ENCODE measurements at places on chromosomes 12 and 14.

DNA sequence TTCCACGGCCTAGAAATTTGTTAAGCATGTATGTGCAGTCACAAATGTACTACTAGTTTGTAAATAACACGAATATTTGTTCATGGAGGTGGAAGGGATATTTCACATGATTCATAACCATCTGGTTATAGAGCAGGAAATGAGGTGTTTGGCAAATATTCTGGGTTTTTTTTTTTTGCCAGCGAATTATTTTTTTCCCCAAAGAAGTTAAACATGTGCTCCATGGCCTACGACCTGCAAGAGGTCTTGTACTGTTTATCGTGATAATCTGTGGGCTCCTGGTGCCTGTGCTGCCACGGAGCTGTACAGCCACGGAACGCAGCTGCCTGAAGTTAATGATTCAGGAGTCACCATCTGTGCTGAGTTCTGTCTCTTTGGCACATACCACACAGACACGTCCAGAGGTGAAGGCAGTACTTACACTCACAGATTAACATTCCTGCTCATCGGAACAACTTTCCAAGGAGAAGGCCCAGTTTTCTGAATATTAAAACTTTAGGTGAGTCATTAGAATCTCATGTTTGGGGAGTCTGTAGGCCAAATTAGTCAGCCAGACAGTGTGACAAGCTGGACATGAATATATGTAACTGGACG is 156.3 kb downstream of the TMX1 start:
- no peak for DNase-seq

DNA sequence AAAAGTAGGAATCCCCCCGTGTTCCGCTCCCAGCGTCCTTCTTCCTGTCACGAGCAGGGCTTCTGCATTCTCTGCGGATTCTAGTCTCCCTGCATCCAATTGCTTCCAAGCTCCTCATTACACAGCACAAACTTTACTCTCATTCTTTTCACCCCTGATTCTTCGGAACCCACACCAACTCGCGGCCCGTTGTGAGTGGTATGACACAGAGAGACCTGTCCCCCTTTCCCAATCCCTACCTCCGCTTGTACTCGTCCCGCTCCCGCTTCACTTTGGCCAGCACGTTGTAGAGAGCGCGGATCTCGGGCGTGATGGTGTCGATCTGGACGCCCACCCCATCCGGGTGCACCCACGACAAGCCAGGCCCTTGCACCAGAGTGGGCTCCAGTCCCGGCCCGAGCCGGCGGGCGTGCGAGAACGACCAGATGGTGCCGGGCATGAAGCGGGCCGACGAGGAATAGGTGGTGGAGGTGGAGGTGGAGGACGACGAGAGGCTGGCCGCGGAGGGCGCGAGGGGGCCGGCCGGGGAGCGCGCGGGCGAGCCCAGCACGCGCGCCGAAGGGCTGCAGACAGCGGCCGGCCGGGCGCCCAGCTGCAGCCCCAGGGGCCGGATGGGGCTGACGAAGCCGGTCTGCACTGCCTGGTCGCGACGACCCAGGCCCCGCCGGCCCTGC is 687 bp downstream of the IFFO1 start:
- DNase-seq = no peak

GRCh38 chr14:96986256-96987085 is 189.3 kb downstream of the VRK1 start:
- DNase-seq = no peak

DNA sequence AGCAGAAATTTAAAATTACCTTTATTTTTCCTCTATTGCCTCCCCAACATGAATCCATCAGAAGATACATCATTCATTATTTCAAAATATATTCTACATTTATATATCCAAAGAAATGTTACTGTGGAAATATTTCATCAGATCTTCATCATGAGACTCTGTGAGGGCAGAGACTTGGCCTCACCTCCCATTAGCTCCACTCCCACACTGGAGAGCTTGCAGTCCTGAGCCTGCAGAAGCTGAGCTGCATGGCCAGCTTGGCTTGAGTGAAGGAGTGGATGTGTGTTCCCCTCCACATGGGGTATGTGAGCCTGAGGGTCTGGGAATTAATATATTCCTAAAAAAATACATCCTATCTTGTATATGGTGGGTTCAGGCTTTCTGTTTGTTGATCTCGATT is 961.9 kb downstream of the TMEM121 start:
- no peak for DNase-seq

GRCh38 chr12:108700833-108701541 is 30.3 kb downstream of the CORO1C start:
- DNase-seq = no peak

All from endodermal cell (in vitro differentiated cells).